GOT3 (cell line): ENCODE measurements at places on chromosomes 1 and 21.

DNA sequence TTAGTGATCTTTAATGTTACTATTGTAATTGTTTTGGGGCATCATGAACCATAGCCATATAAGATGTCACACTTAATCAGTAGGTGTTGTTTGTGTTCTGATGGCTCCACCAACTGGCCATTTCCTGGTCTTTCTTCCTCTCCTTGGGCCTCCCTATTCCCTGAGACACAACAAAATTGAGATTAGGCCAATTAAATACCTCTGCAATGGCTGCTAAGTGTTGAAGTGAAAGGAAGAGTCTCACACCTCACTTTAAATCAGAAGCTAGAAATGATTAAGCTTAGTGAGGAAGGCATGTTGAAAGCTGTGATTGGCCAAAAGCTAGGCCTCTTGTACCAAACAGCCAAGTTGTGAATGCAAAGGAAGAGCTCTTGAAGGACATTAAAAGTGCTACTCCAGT, 30.7 kb downstream of the PPP2R5A start:
- no peak for DNase-seq

DNA sequence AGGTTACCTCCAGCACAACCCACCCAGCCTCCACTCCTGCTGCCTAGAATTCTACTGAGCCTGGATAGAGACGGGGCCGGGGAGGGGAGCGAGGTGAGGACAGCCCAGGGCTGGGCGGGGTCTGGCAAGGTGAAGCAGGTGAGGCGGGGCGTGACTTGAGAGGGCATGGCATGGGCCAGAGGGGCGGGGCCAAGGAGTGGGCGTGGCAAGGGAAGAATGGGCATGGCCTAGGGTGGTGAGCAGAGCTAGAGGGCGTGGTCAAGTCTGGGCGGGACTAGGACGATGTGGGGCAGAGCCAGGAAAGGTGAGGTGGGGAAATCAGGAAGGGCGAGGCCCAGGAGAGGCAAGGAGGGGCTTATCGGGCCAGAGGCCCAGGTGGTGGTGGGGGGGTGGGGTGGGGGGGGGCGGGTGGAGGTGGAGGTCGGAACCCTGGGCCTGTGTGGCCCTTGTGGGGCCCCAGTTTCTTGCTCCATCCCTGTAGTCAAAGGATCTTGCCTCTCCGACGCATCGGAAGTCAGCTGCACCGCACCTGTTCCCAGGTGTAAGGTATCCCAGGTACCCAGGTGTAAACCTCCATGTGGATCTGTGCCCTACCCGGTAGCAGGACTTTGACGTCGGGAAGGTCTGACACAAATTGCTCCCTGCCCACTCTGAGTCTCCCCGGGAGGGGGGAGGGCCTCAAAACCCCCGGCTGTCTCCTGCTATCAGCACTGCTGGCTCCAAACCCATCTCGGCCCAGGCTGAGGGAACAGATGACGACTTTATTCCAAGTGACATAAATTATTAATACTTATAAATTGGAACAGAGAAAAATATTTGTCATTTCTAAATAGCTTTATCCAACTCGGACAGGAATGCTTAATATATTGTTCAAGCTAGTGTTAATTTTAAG, 32.9 kb upstream of the UTS2 start:
- no peak for DNase-seq

- DNase-seq = peak; percentile 40
Observed at GRCh38 chr1:92485381-92486250, 1.1 kb downstream of the GFI1 start.

DNA sequence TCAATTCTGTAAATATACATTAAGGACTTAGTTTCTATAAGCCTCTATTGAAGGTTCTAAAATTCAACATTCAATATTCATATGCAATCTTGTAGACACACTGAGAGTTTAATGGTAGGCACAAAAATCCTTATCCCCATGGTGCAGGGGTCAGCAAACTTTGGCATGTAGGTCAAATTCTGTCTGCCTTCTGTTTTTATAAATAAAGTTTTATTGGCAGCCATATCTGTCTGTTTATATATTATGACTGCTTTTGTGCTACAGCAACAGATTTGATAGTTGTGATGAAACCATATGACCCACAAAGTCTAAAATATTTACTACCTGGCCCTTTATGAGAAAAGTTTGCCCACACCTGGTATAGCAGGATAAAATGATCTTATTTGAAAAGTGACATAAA, 91.2 kb upstream of the PPIH start:
- DNase-seq = no peak

- DNase-seq = no peak
Observed at GRCh38 chr1:67787746-67788145, 45.5 kb downstream of the GNG12 start.

DNA sequence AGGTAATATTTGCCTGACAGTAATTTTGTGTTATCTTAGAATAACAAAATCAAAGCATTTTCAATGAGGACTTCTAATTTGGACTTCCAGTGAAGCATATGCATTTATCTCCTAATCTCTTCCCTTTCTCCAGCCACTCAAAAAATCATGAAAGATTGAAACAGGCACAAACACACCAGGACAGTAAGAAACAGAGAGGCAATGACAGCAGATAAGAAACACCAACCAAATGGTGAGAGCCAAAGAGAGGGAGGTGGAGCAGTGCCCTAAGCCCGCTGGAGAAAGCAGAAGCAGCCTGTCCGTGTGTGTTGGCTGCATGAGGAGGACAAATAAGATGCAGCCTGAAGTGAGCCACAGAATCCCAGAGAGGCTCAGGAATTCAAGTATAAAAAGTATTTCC, 39.0 kb downstream of the SLC44A3 start:
- no peak for DNase-seq

DNA sequence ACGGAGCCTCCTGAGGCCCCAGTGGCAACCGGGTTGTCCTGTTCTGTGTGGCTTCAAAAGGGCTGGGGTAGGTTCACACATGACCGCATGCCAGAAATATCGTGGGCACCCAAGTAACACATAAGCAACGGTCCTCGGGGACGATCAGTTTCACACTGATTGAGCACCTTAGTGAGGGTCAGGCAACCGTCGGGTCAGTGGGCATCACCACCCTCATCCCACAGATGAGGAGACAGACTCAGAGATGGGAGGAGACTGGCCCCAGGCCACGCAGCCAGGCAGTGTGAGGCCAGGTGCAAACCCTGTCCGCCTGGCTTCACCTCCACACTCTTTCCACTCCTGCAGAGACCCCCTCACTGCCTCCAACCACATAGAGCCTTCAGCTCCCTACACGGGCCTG, 309.8 kb downstream of the MATN1 start:
- DNase-seq = no peak

- DNase-seq = no peak
Observed at GRCh38 chr1:24920533-24920925, 9.5 kb downstream of the RUNX3 start.

DNA sequence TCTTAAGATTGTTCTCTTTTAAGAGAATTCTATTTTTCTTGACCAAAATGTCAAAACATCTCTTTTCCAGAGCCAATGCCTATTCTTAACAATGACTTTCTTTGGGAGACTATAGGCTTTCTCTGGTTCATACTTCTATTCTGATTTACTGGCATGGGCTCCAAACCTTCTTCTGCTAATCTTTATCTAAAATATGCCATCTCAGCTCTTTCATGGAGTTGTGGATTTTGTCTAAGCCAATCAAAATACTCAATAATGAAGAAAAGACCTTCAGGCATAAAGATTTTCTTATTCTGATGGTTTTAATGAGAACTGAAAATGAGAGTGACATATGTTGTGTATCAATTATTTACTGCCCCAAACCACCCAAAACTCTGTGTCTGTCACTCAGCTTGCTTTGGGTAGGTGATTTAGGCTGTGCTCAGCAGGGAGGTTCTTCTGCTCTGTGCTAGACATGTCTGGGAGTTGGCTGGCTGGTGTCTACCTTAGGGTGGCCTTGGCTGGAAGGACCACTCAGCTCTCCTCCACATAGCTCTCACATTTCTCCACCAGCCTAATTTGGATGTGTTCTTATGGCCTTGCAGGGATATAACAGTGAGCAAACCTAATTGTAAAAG, 270.8 kb downstream of the PRDM2 start:
- DNase-seq = no peak

- no peak for DNase-seq
Observed at GRCh38 chr1:202146993-202147392, 2.5 kb upstream of the ARL8A start.

GRCh38 chr1:24077278-24077978, 34.5 kb downstream of the MYOM3 start:
- no peak for DNase-seq

GRCh38 chr1:197937892-197938291, 20.7 kb downstream of the LHX9 start:
- no peak for DNase-seq

- DNase-seq = no peak
Observed at GRCh38 chr1:155981266-155982088, 3.1 kb upstream of the ARHGEF2 start.
